KBM-7 (cell line): ENCODE measurements at places on chromosomes 4 and X.

DNA sequence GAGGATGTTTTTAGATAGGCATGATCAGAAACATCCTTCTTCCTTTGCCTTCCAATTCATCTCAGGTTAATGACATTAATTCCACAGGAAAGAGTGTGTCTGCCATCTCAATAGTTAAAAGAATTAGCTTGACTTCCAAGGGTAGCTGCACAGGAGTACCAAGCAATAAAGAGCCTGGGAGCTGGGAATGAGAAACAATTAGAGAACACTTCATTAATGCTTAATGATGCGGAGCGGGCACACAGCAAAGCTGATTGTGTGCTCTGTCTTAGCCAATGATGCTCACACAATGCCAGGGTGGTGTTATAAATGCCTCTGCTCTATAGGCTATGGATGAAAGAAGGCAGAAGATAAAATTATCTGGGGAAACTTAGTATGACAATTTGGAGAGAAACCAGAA lies 1052.5 kb upstream of the LCORL start:
- no peak for DNase-seq

GRCh38 chr4:8472689-8473197 lies 32.2 kb downstream of the TRMT44 start:
- no peak for DNase-seq

- no peak for DNase-seq
Measured at GRCh38 chrX:11412715-11413623, 119.8 kb downstream of the AMELX start.

DNA sequence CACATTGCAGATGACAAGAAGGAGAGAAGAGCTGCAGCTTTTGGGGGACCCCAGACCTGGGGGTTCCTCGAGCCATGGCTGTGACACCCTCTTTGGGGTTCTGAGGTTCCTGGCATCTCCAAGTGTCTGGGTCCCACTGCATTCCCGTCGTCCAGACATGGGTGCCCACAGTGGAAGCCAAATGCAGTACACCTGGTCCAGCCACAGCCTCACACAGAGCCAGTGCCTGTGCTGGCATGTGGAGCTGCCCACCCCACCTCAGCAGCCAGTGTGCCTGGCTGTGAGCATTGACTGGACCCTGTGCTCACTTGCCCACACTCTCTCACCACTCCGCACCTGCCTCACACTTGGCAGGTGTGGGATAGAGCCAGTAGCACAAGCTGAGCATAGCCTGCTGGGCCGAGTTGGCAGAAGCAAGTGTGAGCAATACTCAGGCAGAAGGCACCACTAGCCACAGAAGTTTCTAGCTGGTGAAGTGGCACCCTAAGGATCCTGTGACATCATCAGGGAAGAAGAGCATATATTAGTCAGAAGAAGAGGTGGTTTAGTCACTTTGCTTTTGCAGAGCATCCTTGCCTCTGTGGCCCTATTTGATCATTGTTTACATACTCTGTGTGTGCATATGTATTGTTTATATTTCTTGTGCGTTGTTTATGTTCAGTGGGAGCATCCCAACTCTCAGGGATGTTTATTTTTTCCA lies 65.0 kb upstream of the MAGEB2 start:
- no peak for DNase-seq

DNA sequence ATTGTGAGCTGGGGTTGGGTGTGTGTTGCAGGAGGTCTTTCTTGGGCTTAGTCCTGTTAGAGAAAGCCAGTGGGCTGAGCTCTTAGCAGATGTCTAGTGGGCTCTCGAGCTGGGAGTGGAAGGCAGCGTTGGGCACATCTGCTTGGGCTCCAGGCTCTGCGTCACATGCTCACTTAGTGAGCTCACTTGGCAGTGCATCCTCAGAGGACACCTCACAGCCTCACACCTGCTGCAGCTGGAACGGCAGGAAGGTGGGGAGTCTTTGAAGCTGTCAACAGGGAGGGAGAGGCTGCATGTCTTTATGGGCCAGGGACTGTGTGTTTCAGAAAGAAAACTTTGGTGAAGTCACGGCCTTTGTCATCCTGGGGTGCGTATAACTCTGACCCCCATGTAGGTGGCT lies 82.2 kb downstream of the PSAPL1 start:
- DNase-seq = no peak

DNA sequence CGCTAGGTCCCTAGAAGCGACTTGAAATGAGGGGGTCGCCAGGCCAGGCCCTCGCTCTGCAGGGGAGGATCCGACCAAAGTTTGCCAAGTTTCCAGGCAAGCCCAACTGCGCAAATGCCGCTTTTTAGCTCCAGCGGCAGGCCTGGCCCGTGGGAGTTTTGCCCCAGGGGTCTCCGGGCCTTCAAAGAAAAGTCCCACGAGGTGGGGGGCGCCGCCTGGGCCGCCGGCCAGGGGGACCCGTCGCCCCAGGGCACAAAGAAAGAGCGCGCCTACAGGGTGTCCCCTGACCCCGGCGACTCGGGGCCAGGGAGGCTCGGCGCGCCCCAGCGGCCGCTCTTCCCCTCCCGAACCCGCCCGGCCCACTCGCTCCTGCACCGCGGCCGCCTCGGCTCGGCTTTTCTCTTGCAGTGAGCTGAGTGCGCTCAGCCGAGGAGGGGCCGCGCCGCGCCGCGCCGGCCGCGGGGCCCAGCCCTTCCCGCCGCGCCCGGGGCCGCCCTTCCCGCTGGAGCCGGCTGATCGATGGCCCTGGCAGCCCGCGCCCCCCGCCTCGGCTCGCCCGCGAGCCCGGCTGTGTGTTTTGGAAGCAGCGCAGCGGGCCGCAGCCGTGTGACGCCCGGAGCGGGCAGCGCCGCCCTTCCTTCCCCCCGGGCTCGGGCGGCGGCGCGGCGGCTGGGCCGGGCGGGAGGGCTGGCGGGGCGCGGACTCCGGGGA lies 754 bp upstream of the KLF3 start:
- DNase-seq = peak; percentile 52

- no peak for DNase-seq
Measured at GRCh38 chr4:112299721-112300120, 2.6 kb downstream of the ALPK1 start.

DNA sequence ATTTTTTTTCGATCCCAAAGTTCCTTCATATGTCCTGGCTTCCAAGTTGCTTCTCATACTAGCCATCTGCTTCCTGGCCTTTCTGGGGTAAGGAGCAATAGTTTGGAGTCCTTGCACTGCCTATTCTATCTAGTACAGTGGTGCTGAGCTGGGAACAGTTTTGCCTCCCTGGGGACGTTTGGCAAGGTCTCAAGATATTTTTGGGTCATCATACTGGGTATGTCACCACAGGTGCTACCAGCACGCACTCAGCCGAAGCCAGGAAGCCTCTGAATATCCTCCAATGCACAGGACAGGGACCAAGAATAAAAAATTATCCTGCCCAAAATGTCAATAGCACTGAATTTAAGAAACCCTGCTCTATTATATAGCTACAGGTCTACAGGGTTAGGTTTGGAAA lies 35.4 kb upstream of the TMSB15B start:
- DNase-seq = no peak

DNA sequence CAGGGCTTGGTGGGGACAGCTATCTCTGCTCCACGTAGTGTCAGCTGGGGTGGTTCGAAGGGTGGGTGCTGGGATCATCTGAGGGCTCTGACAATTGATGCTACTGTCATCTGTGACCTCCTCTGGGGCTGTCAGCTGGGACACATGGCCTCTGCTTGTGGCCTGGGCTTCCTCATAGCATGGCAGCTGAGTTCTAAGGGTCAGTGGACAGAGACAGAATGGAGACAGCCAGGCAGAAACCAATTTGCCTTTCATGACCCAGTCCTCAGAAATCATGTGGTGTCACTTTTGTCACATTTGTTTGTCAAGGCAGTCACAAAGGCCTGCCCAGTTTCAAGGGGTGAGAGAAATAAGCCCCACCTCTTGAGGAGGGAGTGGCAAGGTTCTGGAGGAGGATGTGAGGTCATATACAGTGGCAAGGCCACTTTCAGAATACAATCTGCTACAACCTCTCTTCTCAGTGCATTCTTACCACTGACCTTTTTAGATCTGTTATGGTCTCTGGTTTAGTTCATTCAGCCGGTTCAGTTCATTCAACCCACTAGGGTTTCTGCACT lies 103.6 kb upstream of the BCOR start:
- DNase-seq = peak; percentile 34

- DNase-seq = no peak
Measured at GRCh38 chr4:55615008-55615407, 21.1 kb downstream of the NMU start.

- DNase-seq = peak; percentile 9
Measured at GRCh38 chrX:129462707-129463106, 60.6 kb downstream of the SMARCA1 start.

DNA sequence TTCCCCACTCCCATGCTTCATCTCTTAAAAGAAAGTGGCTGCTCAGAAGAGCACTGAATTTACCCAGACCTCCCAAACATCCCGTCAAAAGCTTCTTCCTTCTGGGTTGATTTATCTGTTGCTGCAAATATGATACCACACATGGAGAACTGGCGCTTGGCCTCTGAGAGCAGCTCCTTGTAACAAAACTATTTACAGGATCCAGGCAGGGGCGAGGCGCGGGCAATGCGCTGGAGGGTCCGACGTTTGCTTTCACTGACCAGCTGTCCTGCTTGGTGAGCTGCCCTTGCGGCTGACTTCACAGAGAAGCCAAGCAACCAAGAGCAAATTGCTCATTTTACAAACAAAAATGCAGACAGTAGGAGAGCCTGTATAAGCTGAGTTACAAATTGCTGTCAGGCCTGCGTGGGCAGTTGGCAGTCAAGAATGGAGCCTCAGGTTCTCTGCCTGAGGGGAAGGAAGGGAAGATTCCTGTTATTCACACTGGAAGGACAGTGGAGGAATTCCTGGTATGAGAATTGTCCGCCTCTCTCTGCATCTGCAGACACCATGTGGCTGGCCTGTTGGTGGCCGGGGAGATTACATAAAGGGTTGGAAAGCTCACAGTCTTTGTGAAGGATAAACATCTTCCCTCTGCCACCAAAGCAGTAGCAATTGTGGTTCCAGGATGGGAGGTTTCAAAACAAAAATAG lies 192.2 kb upstream of the LEF1 start:
- DNase-seq = no peak

DNA sequence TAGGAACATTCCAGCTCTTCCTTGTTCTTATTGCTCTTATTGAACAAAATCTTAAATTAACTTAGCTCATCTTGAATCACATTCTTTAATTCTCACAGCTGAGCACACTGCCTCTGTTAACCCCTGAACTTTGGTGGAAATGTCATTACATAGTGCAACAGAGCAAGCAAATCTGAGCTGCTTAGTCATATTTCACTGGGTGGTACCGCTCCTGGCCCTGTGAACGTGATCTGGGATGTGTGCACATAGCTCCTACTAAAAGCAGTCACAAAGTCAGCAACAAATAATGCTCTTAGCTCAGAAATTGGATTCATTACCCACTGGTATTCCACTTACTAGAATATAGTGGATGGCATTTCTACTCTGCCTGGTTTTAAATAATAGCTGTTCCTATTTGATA lies 27.9 kb downstream of the ARHGEF6 start:
- DNase-seq = no peak

DNA sequence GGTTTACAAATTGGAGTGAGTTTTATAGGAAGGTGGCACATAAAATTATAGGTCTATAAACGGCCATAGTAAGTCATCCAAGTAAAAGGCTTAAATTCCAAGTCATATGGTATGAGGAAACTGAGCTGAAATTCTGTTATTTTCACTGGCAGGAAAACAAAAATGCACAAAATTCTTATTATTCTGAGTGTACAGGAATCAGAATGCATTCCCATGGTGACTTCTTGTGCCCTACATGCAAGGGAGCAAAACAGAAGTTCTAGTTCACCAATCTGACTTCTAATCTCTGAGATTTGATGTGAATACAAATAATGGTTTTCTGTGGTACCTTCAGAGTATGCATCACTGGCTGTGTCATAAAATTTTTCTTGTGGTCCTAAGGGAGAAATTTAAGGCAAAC lies 102.9 kb downstream of the CLCN4 start:
- DNase-seq = no peak

DNA sequence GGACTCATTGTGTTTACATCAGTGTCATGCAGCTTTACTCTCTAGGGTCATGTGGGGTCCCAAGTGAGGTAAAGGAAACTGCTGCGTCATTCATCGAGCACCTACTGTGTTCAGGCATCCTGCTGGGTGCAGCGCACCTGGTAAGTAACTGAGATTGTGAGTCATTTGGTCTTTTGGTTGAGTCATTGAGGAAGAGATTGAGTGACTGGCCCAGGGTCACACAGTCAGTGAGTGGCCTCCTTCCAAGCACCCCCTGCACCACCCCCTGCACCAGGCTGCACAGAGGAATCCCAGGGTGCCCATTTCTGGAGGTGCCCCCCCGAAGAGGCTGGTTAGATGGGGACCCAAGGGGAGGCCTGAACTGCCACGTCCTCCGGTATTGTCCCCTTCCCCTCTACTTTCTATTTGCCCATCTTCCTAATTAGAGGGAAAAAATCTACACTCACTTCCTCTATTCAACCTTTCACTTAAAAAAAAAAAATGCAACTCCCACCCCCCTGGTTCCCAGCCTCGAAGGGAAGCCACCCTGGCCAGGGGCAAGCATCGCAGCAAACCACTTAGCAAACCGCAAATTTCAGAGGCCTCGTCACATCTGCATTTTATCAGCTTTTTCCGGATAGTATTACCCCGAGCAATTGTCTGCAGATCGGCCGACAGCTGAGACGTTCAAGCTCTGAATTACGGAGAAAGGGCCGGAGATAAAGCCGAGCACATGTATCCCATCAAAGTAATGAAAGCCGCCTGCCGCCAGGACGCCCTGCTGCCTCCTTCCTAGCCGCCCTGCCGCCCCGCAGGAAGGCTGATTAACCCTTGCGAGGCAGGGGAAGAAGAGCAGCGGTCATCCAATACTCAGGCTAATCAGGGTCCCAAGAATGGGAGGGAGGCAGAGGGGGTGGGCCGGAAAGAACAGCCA lies 96.3 kb upstream of the MSX1 start:
- peak; percentile 91 for DNase-seq

DNA sequence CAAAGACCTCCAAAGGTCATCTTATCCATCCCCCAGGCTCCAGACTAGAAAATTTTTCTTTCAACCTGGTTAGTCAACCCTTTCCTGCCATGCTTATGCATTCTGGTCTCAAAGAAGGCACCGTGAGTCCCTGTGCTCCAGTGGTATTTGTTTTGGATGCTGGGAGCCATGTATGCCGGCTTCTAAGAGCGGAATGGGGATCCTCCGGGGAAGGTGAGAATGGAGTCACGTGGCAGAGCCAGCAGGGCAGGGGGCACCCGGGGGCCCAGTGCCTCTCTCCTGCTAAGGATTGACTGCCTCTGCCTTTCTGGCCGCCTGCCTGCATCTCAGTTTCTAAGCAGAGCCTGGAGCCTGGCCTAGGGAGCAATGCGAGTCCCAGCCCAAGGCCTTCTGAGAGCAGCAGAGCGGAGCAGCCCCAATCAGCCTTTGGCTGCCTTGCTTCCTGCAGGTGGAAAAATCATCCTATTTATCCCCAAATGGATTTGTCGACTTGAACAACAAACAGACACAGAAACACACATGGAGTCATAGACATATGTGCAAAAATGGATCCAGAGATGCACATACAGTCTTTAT lies 141.0 kb downstream of the PJA1 start:
- DNase-seq = no peak

GRCh38 chrX:53471346-53471745 lies 37.2 kb upstream of the HSD17B10 start:
- DNase-seq = no peak

GRCh38 chr4:84403656-84404055 lies 95.4 kb downstream of the NKX6-1 start:
- DNase-seq = peak; percentile 8

GRCh38 chrX:42857766-42858165 lies 79.8 kb upstream of the PPP1R2C start:
- no peak for DNase-seq

GRCh38 chr4:141636082-141636770 lies at the start of gene IL15:
Gene IL15 (plus strand): TSS chr4:141636583. CDS start chr4:141719465, 82,882 bp downstream.
- DNase-seq = peak; percentile 18

GRCh38 chr4:109215506-109215905 lies 87.0 kb downstream of the COL25A1 start:
- DNase-seq = no peak

GRCh38 chr4:24235618-24236017 lies 345.8 kb upstream of the PPARGC1A start:
- DNase-seq = no peak
